Activated CD8-positive, alpha-beta memory T cell treated with anti-CD3 and anti-CD28 coated beads for 4 hours (primary cell): ENCODE measurements at places on chromosomes 11 and 22.

GRCh38 chr11:31932879-31933278 is 121.8 kb upstream of the PAX6 start:
- DNase-seq, result no peak

- no peak for DNase-seq
Measured at GRCh38 chr11:75776546-75776945, 8.0 kb downstream of the DGAT2 start.

DNA sequence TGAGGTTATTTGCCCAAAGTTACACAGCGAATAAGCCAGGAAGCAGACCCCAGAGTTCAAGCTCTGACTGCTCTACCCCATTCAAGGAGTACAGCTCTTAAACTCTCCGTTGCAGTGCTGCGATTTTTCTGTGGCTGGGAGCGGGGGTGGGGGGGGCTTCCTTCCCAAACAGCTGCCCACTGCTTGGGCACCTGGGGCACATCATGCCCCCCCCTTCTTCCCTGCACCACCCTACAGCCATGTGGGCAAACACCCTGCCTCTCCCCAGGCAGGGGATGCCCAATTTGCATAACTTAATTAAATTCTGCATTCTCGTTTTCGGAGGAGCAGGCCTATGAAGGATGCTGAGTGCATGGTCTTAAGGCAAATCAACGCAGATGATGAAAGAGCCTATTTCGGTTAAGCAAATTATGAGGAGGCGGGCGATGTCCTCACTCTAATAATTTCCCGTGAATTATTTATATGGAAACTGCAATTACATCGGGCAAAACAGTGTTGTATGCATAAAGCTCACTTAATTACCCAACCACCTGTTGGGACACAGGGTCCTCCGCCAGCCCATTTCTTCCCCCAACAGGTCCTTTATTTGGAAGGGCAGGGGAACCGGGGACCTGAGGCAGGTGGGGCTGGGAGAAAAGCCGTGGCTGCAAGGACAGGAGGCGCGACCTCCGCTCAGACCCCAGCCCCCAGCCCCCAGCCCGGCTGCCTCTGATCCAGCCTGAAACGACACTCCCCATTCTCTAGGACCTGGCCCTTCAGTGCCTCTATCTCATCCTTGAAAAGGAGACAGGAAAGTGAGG is 610.5 kb downstream of the BUD13 start:
- DNase-seq, result no peak

DNA sequence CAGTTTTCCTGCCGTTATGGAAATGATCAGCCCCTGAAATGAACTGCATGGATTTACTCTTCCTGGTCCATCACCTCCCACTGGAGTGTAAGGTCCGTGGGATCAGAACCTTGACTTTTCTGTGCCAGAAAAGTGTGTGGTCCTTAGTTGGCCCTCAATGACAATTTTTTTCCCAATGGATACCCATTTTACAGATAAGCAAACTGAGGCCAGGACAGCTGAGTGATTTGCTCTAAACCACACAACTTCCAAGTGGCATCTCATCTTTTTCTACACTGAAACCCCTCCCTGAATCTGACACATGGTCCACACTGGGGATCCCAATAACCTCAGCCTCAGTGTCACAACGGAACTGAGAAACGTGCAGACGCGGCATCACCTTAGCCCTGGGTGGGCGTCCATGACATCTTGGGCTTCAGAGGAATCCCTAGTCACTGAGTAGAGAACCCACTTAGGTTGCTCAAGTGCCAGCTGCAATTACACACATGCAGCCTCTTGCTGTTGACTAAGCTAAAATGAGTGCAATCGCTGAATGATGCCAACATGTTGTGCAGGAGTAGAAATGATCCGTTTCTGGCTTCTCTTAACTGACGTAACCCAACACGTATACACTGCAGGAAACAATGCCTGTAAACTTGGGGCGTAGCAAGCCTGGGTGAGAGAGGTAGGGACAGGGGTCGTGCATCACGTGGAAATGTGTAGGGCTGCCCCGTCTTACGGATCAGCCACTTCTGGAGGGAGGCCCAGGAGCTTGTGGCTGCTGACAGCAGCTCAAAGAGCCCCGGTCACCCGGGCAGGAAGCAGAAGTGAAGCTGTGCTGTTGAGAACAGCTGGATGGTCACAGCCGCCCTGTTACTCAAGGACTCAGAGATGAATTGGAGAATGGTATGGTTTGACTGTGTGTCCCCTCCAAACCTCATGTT is 136.3 kb downstream of the SHANK2 start:
- no peak for DNase-seq

DNA sequence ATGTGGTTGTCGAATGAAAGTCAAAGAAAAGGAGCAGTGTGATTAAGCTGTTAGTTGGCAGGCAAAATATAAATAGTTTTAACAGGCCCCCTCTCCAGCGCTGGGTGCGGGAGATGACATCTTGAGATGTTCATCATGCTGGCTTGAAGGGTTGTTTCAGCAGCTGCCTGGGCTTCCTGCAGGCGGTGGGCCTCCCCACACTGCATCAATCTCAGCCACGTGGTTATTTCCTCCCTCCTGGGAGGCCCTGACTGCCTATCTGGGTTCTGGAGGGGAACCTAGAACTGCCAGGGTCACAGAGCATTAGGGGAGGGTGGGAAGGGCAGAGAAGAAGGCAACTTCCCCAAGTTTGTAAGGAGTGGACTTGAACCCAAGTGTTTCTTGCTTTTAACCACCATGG is 173.3 kb upstream of the SYT13 start:
- DNase-seq, result no peak

GRCh38 chr11:114211444-114212121 is 84.6 kb upstream of the NNMT start:
- no peak for DNase-seq

- DNase-seq, result no peak
Measured at GRCh38 chr11:104999721-105000120, 23.2 kb downstream of the CASP5 start.

GRCh38 chr11:107275632-107276031 is 182.0 kb downstream of the CWF19L2 start:
- DNase-seq, result no peak

- DNase-seq, result no peak
Measured at GRCh38 chr11:132535830-132536229, 996.5 kb downstream of the OPCML start.

GRCh38 chr22:19035474-19036228 is 86.6 kb downstream of the DGCR2 start:
- DNase-seq, result no peak
